ENCODE measurements at places on chromosomes 16 and 17.
A peak's percentile ranks its signal among the peaks of the same experiment; 100 is the strongest.

DNA sequence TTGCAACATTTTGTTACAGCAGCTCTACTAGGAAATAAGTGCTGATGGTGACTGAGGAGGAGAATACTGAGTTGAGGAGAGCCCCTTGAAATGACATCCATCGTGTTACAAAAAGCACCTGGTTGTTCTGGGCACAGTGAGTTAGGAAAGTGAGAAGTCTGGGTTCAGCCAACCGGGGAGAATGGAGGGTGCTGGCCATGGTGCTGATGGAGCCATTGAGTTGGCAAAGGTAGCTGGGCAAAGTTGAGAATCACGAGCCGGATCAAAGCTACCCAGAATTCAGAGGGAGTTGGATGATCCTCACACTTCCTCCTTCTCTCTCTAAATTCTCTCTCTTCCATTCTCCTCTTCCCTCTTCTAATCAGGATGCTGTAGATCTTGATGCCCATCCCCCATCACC lies 35.0 kb upstream of the ASIC2 start:
- no peak for DNase-seq

GRCh38 chr16:1557576-1557975 lies 24.1 kb downstream of the TMEM204 start:
- no peak for DNase-seq

DNA sequence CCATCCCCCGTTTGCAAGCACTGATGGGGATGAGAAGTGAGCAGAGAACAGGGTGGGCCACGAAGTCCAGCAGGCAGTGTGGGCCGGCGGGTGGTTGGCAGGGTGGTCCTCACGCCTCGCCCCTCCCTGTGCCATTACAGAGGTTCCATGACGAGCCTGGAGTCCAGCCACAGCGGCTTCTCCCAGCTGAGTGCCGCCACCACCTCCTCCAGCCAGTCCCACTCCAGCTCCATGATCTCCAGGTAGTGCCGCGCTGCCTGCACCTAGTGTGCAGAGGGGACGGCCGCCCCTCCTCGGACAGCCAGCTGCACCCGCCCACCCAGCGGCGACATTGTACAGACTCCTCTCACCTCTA lies 73.0 kb downstream of the SEC14L1 start:
- DNase-seq, result no peak

DNA sequence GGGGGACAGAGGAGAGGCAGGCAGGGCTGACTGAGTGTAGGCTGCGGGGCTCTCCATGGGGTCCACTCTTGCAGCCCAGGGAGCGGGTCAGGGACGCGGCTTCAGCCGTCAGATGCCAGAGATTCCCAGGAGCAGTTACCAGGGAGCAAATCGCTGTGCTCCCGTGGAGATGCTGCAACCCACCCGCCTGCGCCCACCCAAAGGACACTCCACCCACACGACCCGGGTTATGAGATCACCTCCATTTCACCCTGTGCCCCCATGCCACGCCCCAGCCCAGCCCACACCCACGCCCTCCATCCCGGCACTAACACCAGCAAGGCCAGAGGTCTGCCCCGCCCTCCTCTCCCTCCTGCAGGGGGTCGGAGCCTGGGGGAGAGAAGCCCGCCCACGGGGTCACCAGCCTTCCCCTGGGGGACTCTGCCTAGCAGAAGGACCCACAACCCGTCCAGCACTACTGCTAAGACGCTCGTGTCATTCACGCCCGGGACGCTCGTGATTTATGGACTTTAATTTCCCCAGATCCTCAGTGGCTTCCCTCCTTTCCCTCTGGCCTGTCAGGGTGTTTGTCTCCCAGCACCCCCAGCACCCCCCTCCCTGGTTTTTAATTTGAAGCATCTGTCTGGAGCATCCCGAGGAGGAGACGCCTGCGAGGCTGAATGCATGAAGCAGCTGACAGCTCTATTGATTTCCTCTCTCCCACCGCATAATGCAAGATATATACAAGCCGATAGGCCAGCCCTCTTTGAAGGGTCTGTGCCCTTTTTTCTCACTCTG lies 6.7 kb upstream of the RPL38 start:
- DNase-seq, result no peak

- peak; percentile 10 for DNase-seq
These were observed 805 bp upstream of the C16orf95 start for GRCh38 chr16:87317750-87318644.

DNA sequence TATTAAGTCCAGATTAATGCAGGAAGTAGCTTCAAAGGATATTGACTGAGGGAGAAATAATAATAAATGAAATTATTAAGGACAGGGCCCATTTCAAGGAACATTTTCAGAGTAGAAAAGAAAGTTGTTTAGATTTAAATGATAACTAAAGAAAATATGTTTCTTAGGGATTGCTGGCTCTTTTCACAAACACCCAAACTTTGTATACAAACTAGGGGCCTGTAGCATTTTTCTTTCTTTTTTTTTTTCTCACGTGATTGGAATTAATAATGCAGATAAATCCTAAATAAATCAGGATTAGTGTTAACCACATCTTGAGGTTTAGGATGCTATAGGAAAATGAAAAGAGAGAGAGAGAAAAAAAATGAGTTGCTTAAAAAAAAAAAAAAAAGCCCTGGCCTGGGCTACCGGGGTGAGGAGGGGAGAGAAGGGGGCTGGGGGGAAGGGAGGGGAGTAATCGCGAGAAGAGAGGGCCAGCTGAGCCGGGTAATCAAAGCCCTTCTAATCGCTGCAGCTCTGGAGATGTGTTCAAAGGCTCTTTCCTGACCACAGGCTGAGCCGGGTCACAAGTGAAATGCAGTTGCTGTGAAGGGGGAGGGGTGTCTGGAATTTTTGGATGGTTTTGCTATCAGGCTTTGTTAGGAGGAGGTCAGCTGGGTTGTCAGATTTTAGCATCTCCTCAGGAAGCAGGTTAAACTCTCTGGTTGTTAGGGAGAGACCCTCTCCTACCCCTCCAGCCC lies 104.6 kb upstream of the ZFHX3 start:
- DNase-seq, result no peak

DNA sequence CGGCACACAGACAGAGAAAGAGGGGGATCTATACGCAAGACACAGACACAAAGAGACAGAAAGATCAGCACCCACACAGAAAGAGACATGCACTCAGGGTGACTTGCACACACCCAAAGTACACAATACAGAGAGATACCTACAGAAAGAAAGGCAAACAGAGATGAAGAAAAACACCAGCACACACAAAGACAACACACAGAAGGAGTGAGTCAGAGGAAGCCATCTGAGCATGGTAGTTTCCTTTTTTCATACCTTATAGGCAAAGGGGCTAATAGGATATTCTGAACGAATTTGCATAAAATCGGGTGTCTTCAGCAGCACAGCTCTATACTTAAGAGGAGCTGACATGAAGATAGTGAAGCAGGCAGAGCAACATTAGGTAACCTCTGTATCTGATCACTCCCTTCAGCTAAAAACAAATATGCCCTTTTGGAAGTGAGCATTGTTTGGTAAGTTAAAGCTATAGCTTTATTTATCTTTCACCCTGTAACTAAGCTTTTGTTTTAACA lies 198.6 kb downstream of the AATF start:
- DNase-seq, result no peak

DNA sequence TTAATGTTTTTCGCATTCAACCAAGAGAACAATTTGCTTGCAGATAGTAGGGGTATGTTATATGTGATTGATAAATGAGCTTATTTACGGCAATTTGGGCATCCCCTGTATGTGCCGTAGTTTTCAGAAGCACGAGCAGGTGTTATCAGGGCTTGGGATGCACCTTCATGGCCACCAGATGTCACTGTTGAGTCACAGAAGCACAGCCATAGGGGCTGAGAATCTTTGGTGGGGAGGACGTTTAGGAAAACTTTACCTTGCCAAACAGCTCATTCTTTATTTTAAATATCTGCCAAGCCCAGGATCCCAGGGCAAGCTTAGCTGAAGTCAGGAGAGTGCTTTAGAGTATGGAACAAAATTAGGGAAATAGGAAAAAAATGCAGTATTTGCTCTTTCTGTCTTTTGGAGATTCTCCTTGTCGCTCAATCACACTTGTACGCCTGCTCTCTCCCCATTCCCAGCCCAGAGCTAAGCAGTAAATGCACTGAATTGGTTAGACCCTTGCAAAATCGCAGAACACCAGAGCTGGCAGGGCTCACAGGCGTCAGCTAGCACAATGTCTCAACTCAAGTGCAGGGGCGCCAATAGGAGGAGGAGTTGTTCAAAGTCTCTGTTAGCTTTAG lies 93.6 kb upstream of the MPHOSPH6 start:
- DNase-seq, result peak; percentile 26

- DNase-seq, result no peak
These were observed 52.8 kb downstream of the SOX9 start for GRCh38 chr17:72173499-72174116.

DNA sequence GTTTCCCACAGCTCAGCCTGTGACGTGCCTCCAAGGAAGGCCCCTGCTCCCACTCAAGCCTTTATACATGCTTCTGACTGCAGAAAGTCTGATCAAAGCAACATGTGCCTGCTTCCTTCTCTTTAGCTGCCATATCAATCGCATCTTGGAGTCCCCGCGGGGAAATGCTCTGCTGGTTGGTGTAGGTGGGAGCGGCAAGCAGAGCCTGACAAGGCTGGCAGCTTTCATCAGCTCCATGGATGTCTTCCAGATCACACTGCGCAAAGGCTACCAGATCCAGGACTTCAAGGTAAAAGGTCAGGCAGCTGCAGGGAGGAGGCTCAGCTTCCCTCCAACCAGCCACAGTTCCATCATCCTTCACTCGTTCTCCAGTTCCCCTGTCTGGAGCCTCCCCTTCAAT lies 189.7 kb downstream of the ZNF18 start:
- no peak for DNase-seq

DNA sequence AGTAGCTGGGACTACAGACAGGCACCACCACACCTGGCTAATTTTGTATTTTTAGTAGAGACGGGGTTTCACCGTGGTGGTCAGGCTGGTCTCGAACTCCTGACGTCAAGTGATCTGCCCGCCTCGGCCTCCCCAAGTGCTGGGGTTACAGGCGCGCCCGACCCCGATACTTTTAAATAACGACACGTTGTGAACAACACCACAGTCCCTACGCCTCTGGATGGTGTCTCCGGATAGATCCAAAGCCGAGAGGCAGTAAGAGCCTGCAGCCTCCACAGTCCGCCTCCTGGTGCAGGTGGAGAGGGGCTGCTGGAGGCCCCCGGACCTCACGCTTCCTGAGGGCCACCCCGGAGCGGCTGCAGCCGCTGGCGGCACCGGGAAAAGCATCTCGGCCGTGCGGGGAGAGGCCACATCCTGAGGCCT lies 741 bp upstream of the TLCD3A start:
- DNase-seq, result no peak

GRCh38 chr16:8741636-8742035 lies 55.8 kb downstream of the TMEM186 start:
- no peak for DNase-seq

GRCh38 chr17:67476787-67477335 lies 99.8 kb downstream of the PITPNC1 start:
- DNase-seq, result no peak

DNA sequence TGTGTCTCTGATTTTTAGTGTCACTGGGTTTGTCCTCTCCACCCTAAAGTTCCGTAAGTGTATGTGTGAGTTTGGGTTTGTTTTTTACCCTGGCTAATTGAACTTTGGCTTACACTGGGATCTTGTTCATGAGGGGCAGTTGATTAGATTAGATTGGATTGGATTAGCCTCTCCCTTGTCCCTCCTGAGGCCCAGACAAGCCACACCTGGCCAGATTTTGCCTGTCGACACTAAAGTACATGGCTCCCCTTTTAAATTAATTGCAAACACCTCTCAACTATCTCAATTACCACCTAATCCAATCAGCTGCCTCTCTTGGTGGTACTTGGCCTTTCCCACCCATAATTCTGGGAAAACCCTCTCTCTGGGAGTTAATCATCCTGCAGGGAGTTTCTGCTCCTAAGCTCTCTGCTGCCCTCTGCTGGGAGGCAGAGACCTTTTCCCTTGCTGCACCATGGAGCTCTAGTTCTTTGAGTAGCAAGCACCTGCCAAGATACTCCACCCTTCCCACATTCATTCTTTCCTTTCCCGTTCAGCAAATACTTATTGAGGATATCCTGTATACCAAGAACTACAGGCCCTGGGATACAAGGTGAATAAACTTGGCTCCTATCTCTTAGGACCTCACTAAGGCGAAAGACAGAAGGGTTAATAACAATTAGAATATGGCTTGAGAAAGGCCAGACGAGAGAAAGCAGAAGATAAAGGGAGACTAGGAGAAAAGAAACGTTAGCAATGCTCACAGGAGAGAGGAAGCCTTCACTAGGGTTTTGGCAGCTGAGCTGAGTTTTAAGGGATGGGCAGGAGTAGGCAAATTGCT lies 60.0 kb upstream of the MPHOSPH6 start:
- DNase-seq, result peak; percentile 41

GRCh38 chr16:84040823-84041820 lies 1.5 kb downstream of the SLC38A8 start:
- no peak for DNase-seq

GRCh38 chr17:19703828-19704613 lies 12.4 kb downstream of the SLC47A2 start:
- DNase-seq, result no peak

DNA sequence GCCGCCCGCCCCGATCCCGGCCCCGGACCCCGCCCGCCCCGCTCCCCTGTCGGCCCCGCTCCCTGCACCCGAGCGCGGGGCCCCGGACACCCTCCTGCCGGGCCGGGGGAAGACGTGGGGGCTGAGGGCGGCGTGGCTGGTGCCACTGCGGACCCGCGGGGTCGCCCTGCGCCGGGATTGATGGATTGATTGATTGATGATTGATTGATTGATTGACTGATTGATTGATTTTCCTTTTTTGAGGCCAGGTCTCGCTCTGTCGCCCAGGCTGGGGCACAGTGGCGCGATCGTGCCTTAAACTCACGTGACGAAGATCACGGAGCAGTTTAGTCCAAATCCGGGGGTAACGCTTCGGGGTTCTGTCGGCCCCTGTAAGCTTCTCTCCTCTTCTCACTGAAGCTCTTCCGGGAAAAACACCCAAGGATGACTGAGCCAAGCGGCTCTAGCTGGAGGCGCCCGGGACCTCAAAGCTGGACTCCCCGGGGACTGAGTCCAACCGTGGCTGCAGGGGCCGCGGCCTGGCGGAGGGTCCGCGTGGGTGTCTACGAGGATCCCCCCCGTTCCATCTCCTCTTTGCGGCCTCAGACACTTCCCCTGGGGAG lies 40.2 kb upstream of the BHLHA9 start:
- DNase-seq, result peak; percentile 1

DNA sequence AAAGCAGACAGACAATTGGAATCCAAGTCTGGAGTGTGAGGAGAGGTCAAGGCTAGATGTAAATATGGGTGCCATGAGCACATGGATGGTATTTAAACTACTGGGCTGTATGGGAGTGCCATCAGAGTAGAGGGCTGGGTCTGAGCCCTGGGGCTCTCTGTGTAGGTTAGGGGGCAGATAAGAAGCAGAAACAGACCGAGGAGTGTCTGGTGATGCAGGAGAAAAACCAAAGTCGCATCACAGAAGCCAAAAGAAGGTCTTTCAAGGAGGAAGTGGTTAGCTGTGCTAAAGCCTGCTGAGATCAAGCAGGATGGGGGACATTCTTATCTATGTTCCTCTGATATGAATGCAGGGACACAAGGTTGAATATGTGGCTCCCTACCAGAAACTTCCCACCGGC lies 1.9 kb downstream of the TSEN54 start:
- DNase-seq, result peak; percentile 59

Measured in CD4-positive, alpha-beta T cell treated with Interferon gamma for 1 hour (primary cell).